ENCODE measurements at places on chromosomes 13 and 19.

GRCh38 chr13:59914556-59914955 lies 249.2 kb downstream of the DIAPH3 start:
- no peak for DNase-seq

DNA sequence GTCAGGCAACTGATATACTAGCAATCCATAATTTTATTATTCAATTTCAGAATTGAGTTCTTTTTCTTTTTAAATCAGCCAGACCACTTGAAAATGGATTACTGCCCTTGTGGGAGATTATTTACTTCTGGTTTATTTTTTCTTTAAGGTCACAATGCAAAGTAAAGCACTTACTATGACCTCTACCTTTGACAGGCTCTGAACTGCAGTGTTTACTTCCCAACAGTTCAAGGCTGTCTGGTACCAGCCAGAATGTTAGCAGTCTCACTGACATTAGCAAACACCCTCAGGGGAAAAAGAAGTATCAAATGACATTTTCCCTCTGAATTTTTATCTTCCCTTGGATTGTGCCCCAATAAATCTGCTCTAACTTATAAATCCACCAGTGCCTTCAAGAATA lies 57.5 kb downstream of the RAP2A start:
- no peak for DNase-seq

- DNase-seq: no peak
Observed at GRCh38 chr19:58406818-58407657, 1.4 kb upstream of the ZNF584 start.

- no peak for DNase-seq
Observed at GRCh38 chr19:39303373-39304184, 7.4 kb downstream of the IFNL1 start.

GRCh38 chr19:4914736-4915501 lies 5.6 kb downstream of the UHRF1 start:
- no peak for DNase-seq

DNA sequence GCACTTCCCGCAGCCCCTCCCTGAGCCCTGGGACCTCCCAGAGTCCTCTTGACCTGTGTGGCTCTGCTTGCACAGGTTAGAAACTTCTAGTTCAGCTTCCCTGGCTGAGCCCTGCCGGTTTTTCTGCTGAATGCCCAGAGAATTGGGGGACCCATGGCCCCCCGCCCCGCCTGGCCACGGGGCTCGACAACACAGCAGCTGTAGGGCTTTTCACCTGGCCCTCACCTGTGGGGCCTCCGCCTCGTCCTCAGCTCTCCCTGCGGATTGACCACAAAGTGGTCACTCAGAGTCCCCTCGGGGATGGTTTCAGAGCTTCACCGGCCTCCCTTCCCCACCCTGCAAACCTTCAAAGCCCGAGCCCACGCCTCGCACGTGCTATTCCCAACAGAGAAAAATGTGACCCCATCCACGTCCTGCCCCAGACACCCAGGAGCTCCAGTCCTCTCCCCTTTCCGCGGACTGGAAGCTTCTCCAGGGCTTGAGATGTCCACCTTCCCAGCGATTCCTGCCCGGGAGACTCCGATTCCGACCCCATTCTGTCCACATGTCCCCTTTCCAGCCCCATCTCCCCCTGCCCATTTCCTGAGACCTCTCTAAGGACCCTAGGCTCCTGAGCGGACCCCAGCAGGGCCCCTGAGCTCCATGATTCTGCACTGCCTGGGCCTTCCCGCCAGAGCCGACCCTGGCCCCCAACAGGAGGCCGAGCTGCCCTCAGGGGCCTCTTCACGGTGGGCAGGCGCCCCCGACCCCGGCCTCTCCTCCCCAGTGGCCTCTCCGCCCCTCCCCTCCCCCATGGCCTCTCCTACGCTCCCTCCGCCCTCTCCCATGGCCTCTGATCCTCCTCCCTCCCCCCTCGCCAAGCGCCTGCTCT lies 41.9 kb downstream of the ANKRD10 start:
- no peak for DNase-seq

- DNase-seq: no peak
Observed at GRCh38 chr13:100149389-100149788, 60.5 kb downstream of the PCCA start.

DNA sequence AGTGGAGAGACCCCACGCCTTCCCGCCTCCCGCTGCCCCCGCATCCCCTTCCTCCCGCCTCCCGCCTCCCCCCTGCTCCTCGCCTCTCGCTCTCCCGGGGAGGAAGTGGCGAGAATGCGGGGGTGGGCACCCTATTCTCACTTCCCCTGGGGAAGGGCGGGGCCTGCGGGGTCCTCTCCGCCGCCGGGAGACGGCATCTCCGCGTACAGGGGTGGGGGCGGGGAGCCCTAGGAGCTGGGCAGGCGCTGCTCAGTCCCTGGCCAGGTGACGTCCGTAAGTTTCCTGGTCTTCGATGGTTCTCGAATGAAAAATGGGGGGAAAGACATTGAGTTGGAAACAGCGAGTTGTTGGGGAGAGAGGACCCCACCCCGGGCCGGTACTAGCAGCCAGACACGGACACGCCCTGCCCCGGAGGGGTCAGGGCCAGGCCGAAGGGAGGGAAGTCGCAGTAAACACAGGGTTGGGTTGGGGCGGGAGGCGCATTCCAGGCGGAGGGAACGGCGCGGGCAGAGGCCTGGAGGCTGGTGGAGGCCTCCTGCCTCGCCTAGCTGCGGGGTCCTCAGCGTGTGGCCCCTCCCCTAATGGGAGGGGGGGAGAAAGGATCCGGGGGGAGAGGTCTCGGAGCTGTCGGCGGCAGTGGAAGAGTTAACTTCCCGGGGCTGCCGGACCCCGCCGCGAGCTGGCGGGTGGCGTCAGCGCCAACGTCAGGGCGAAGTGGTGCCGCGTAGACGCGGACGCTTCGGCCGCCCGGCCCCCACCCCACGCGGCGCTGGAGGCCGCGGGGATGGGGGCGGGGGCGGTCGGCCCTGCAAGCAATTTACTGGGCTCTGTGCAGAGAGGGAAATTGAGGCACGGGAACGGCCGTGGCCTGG lies 10.4 kb upstream of the JUND start:
- DNase-seq: no peak

- no peak for DNase-seq
Observed at GRCh38 chr13:109204252-109204651, 574.8 kb downstream of the MYO16 start.

- no peak for DNase-seq
Observed at GRCh38 chr13:88112526-88112925, 441.4 kb downstream of the SLITRK5 start.

GRCh38 chr19:33386361-33386858 lies 12.9 kb downstream of the CEBPG start:
- no peak for DNase-seq

GRCh38 chr19:4748589-4748988 lies 24.9 kb upstream of the DPP9 start:
- no peak for DNase-seq

- DNase-seq: no peak
Observed at GRCh38 chr19:55451965-55452748, 9.1 kb upstream of the SHISA7 start.
